ENCODE measurements at places on chromosomes 7 and 10. TPM values are rescaled to one million over a fixed set of nuclear protein-coding genes. Genes with fewer than 3 reads are reported as not detected.

Gene TMEM213
- not detected for total RNA-seq

Gene RPEL1
- not detected for total RNA-seq

Gene SPAM1
- total RNA-seq, result not detected

- no peak for DNase-seq
These were observed 232.7 kb downstream of the IMMP2L start for GRCh38 chr7:111329367-111330234.

Gene KIF20B
- total RNA-seq, result 48.7 TPM

DNA sequence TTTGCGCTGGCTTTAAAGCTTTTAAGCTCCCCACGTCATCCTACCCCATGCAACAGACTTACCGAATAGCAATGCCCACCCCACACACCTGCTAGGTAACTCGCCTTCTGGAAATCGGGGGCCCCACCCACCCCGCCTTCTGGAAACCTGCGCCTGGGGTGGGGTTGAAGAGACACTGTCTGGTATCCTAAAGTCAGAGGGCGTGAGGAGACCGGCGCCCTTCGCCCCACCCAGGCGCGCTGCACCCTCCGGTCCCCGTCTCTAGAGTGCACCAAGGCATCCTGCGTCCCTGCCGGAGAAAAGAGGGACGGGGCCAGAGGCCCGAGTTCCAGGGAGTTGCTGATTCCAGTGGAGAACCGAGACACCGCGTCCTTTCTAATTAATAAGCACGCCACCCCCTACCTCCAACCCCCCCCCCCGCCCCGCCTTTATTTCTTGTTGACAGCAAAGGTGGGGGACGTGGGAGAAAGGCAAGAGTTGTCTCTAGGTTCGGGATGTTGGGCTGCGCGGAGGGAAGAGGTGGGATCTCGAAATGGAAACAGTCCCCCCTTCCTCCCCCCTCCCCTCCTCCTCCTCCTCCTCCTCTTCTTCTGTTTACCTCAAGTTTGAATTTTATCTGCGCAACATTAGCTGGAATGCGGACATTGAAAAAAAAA is 220.9 kb upstream of the MKLN1 start:
- DNase-seq, result peak; percentile 45

Gene POLR2J2
- total RNA-seq, result 21.5 TPM

- no peak for DNase-seq
These were observed 113.2 kb downstream of the ITIH5 start for GRCh38 chr10:7553531-7553930.

DNA sequence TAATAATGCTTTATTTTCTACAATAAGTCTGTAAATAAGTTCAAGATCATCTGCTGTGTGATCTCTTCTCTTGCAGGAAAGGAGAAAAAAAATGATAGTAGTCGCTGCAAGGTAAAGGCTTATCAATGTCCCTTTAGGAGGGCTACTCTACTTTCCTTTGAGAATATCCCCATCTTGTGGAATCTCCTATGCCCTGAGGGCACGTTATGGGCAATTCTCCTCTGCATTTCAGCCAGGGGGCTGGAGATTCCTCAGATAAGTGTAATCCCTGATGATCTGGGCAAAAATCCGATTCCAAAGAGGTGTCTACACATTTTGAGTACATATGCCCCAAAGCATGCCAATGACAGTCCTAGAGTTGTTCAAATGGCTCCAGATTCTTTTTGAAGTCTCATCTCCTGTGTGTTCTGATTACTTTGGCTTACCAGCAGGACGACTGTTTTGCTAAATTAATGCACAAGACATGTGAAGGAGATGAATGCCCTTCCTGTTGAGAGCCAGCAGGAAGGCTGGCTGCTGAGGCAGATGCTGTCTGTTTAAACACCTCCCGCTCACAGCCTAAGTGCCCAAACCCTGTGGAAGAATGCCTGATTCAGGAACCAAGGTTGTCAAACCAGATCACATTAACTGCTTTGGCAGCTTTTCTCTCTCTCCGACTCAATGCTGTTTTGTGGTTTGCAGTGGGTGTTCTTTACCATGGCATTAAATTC is 171.2 kb upstream of the COL1A2 start:
- no peak for DNase-seq

Gene SFTPA1
- not detected for total RNA-seq

Gene SYT15
- total RNA-seq, result 1.5 TPM

DNA sequence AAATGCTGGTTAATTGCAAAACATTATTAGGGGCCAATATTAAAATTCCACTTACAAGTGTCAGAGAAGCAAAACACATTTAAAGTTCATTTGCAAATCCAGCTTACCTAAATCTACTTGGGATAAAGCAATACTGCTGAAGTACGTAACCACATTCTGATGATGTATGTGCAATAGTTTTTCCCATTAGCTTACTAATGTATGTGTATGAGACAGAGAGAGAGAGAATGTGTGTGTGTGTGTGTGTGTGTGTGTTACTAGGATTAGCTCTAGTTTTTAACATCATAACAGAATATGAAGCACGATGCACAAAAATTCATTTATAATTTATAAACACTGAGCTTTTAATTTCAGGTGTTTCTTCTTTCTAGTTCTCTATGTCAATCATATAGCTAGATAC is 1074.2 kb upstream of the C7orf33 start:
- DNase-seq, result no peak

DNA sequence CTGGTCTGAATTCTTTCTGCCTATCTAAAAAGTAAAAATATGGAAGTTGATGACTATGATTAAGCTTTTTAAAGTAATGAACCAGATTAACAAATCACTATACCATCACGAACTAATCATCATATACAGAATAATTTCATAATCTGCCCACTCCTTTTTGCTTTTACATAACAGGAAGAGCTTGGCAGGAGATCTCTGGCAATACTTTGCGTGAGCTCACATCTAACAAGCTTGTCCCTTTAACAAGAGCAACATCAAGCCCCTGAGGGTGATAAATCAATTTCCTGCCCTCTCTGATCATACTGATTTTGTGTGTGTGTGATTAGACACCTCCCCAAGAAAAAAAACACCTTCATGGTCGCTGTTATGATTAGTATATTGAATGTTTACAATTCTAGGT is 143.5 kb upstream of the ASAH2 start:
- no peak for DNase-seq

Gene SPDYE1
- not detected for total RNA-seq

Gene PRF1
- total RNA-seq, result 103 TPM

Gene CPA1
- not detected for total RNA-seq

DNA sequence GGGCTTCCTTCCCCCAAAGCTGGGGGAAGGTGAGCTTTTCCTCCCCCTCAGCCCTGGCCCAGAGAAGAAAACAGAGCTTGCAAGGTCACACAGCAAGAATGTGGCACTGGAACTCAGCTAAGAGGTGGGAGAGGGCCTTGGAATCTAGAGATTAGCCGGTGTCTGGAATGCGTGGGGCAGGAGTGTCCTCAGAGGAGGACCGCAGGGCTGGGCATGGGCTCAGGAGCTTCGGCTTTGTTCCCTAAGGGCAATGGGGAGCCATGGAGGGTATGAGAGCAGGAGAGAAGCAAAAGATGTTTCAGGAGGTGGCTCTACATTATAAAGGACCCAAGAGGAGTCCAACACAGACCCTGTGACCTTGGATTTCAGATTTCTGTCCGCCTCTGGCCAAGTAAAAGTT is 127.2 kb upstream of the TNRC18 start:
- no peak for DNase-seq

GRCh38 chr7:45391618-45392451 is 182.3 kb upstream of the ADCY1 start:
- DNase-seq, result no peak

Gene TEX47
- total RNA-seq, result not detected

Gene RARRES2
- total RNA-seq, result not detected

- no peak for DNase-seq
These were observed 265.4 kb downstream of the ZWINT start for GRCh38 chr10:56095506-56096225.

- DNase-seq, result no peak
These were observed 349.3 kb upstream of the SEMA3D start for GRCh38 chr7:85535974-85536729.

DNA sequence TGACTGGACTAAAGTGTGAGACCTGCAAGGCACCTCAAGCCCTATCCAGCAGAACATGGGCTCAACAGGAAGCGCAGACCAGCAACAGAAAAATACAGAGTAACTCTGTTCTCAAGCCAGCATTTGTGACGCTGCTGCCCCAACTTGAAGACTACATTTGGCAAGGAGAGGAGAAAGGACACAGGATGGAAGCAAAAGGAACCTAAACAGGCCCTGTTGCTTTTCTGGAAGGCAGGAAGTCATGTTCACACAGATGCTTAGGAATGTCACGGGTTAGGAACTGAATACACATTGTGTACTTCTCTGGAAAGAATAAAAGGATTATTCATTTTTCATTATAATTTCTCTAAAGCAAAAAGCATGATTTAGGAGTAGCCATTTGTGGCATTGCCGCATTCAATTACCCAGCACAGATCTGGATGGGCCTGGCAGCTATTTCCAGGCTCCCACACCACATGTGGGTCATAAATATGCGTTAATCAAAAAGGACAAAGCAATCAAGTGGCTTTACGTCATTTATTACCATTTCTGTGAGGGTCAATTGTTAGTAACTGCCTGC is 19.8 kb upstream of the TOMM7 start:
- DNase-seq, result no peak

DNA sequence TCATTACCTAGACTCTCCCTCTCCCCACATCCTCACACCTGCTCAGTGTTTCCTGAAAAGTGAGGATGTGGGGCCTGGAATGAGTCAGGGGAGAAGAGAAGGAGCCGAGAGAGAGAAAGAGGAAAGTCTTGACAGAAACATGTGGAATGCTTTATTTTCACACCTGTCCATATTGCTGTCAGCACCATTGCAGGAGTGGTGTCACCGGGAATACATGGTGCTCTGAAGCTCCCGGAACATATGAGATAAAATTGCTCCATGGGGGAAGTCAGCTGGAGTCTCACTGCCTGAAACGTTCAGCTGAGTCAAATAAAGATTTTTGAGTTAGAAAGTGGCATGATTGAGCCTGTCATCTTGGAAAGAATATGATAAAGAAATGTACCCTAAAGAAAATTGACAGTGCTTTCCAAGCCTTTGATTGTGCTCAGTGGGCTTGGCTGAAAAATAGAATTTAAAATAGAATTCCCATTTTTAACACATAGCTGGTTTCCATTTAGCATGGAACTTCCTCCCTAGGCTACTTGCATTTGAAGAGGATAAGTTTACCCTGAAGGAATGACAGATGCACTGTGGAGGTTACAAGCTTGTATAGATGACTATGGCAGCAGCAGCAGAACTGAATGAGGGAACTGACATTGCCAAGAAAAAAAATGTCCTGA is 182.4 kb downstream of the PCLO start:
- DNase-seq, result no peak

GRCh38 chr10:12720217-12720981 is 281.1 kb downstream of the CCDC3 start:
- DNase-seq, result no peak

- peak; percentile 14 for DNase-seq
These were observed 21.6 kb upstream of the TSPAN33 start for GRCh38 chr7:129122751-129123509.

Gene UTF1
- total RNA-seq, result 0.17 TPM

DNA sequence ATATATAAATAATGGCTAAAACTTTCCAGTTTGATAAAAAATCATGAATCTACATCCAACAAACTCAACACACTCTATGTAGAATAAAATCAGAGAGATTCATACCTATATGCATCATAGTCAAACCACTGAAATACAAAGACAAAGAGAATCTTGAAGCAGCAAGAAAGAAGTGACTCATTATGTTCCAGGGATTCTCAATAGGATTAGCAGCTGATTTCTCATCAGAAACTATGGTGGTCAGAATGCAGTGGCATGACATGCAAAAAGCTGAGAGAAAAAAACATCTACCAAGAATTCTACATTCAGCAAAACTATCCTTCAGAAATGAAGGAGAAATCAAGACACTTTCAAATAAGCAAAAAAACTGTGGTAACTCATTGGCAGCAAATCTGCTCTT is 187.4 kb downstream of the RNLS start:
- DNase-seq, result no peak

DNA sequence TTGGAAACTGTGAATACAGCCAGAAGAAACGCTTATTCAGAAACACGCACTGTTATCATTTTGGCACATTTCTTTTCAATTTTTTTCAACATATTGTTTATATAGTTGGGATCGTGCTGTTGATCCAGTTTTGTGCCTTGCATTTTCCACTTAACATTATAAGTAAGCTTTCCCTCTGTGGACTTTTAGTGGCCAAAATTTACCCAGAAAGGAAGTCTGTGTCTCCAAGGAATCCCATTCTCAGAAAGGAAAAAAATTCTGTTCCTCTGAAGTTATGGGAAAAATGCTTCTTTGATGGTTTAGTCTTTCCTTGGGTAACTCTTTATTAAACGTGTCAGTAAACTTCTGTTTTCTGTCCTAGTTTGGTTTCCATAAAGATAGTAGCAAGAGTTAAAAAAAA is 280.0 kb downstream of the REEP3 start:
- no peak for DNase-seq

Gene XRCC2
- 24.0 TPM for total RNA-seq

- no peak for DNase-seq
These were observed 421.9 kb upstream of the GALNT17 start for GRCh38 chr7:70710011-70710480.

DNA sequence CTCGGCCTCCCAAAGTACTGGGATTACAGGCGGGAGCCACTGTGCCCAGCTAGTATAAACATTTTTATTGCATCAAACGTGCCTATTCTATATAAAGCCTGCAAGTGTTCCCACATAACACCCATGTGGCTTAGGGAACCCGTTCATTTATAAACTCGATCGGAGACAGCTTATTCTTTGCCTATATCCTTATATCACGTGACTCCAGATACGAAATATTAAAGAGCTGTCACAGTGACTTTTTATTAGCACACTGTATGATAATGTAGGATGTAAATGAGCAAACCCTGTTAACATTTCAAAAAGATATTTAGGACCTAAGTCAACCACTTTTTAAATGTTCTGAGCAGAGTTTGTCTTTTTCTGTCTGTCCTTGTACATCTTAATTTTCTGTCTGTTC is 642.9 kb upstream of the ADARB2 start:
- DNase-seq, result no peak

DNA sequence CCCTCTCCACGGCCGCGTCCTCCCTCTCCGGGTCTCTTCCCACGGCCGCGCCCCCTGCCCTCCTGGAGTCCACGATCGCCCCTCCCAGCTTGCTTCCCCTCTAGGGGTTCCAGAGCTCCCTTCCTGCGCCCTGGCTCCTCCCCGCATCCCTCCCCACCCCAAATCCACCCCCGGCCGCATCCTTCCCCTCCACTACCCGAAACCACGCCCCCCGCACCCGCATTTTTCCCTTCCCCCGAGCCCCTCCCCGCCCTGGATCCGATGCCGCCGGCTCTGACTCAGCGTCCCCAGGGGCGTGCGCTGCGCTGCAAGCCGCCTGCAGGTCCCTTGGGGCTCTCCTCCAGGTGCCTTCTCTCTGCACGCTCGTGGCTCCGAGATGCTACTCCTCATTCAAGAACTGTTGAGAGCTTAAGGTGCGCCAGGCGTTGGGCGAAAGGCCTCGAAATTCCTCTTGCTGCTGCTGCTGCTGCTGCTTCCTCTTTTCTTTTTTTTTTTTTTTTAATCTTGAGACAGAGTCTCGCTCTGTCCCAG is 372 bp upstream of the TMEM130 start:
- peak; percentile 48 for DNase-seq

Gene GALNT17
- not detected for total RNA-seq
